ENCODE measurements at places on chromosomes 3 and 15.
A peak's percentile ranks its signal among the peaks of the same experiment; 100 is the strongest.

GRCh38 chr3:134602440-134602814 lies 48.4 kb downstream of the KY start:
- no peak for DNase-seq

DNA sequence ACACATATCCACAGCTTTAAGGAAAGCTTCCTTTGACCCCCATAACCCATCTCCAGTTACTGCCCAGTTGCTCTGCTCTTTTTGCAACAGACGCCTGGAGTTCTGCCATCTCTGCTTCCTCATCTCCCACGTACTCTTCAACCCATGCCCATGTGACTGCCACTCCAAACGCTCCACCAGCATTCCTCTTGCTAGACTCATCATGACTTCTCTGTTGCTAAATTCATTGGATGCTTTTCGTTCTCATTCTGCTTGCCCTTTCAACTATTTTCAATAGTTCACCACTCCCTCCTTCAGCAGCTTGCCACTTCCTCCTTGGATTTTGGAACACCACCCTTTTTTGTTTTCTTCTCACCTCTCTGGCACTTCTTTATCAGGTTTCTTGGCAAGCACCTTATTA lies 2.7 kb upstream of the KNSTRN start:
- peak; percentile 34 for DNase-seq

DNA sequence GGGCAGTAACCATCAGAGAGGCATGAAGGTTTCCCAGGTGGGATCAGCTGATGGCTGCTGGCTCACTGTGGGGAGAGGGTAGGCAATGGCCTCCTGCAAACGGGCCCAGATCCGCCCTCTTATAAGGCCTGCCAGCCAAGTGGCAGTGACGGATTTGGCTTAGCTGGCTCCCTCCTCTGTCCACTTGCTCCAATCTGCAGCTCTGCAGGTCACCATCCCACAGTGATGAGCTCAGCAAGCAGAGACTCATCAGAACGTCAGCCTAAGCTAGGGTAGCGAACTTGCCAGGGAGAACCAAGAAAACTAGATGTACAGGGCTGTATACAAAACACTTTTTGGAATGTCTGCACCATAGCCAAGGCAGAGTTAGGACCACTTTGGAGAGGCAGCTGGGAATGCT lies 62.8 kb upstream of the DCLK3 start:
- no peak for DNase-seq

GRCh38 chr15:44636976-44637375 lies 26.5 kb downstream of the SPG11 start:
- no peak for DNase-seq

- no peak for DNase-seq
Observed at GRCh38 chr3:70824773-70825172, 512.3 kb upstream of the MDFIC2 start.

DNA sequence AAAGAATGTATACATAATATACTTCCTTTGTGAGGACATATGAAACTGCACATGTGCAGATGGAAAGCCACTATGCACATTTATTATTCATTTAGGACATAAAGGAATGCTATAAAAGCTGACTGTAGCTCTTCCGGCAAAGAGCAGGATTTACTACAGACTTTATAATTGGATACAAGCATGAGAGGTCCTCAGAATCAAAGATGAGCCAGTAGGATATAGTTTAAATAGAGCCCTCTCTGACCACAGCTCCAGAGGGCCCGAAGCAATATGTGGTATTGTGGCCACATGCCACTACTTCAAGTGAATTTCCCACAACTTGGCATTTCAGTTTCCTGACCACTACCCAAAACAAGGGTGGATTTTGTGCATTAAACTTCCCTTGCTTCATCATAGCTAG lies 140.9 kb downstream of the ATP8B4 start:
- no peak for DNase-seq

- no peak for DNase-seq
Observed at GRCh38 chr15:94683902-94684301, 452.5 kb downstream of the MCTP2 start.

GRCh38 chr15:57606816-57607215 lies 15.1 kb downstream of the MYZAP start:
- DNase-seq: no peak

DNA sequence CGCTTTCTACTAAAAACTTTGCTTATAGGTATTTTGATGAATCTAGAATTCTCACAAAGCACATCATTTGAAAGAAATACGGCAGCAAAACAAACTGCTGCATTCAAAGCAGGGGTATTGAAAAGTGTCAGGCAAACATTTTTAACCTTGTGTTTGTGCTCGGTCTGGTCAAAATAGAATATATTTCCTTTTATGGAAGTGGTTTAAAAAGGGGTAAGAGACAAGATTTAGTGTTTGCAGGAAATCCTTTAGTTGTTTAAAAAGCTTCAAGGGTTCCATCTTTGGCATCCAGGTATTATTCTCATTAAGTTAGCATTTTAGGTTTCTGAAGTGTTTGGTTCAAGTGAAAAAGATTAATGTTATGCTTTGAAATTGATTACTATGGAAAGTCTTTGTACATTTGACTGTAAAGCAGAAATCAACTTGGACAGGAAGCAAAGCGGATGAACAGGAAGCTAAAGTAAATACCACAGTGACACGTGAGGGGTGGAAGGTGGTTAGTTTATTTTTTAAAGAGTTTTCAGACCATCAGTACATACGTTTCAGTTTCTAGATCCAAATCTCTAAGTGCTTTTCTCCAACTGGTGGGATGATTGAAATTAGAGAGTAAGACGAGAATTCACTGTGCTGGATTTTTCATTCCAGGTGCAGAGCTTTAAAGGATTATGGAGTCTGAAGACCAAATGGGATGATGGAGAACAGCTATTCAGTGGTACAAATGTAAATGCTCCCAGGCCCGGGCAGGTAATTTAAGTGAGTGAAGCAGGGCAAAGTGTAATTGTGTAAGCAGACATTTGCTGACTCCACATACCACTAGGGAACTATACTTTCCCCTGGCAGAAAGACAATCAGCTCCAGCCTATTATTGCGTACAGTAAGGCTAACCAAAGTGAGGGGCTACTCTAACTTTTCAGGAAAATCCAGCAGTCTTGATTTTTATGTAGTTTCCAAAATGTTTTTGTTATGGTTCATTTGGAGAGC lies 341.8 kb upstream of the TBL1XR1 start:
- DNase-seq: no peak

DNA sequence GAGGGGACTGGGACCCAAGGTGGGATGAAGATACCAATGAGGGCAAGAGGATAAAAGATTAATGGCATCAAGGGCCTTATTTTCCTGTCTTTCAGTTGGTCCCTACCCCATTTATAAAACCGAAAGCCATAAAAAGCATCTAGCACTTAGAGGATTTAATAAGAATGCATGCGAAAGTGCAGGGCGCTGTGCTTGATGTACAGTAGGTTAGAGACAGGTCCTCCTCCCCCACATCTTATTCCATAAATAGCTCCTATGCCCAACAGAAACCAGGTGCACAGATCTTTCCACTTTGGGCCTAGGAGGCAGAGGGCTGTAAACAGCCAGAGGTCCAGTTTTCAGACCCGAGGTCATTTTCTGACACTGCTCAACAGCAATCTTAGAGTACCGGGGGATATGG lies 1.2 kb downstream of the LPCAT4 start:
- no peak for DNase-seq

DNA sequence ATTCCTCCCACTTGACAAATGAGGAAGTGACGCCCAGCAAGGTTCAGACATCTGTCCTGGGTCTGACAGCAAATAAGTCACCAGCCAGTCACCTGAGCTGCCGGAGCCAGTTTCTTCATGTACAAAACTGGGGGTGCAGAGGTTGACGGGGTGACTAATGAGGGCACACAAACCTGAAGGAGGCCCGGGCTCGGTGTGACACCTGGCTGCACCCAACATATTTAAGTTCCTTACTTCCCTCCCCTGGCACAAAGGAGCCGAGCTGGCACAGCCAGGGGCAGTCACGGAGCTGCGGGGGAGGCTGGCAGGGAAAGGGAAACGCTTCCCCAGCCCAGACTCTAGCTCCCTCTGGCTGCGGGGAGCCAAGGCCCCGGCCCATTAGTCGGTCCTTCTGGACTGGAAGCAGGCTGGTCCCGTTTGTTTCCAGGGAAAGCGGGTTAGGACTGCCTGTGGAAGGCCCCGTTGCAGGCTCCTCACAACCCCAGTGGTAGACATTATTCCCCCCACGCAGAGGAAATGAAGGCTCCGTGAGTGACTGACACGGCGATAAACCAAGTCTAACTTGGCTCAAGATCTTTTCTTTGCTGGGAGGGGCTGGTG lies 2.3 kb downstream of the FBXL22 start:
- peak; percentile 82 for DNase-seq

DNA sequence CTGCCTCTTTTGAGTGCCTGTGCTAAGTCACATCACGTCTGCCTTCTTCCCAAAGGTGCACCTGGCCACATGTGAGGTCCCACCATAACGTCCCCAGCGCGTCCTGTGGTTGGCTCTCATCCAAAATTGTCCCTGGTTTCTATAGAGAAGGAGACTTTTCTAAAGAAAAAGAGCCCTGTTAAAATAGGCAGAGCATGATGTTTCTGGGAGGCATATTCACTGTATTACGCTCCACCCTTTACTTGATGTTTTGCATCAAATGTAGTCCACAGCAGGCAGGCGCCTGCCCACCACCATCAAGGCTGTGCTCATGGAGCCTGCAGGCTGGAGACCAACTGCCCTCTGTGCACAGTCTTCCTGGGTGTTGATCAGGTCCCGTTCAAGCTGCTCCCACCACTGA lies 36.3 kb downstream of the WHAMM start:
- no peak for DNase-seq

DNA sequence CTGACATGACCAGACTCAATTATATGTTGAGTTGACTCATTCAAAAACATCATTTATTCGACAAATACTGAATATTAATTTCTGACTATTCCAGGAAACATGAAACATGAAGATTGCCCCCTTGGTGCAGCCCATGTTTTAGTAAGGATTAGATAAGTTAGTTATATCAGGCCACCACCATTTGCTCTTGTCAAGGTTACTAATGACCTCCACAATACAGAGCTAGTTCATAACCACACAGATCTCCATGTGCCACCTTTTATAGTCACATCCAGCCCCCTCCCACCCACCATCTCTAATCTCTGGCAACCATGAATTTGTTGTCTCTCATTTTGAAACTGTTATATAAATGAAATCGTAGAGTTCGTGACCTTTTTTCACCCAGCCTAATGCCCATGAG lies 15.7 kb downstream of the KLHL18 start:
- no peak for DNase-seq

Measured in transverse colon (tissue), 4 donors.